ENCODE measurements at places on chromosomes 1 and 21.

DNA sequence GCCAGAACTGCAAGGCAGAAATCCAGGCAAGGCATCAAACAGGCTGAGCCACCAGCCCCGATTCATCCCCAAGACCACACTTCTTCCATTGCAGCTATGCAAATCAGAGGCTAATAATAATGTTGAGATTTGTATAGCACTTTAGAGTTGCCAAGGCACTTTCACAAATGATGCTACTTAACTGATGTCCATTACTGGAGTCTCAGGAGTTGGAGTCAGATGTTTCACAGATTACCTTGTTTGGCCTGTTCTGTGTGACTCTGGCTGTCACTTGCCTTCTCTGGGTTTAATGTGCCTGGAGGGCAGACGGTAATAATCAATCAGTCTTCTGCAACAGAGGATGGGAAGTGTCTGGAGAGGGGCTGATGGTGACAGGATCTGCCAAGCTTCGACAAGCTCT lies 40.8 kb upstream of the MPZL1 start:
- DNase-seq, result no peak

- peak; percentile 63 for DNase-seq
Measured at GRCh38 chr1:161227196-161227871, 1.5 kb downstream of the TOMM40L start.

DNA sequence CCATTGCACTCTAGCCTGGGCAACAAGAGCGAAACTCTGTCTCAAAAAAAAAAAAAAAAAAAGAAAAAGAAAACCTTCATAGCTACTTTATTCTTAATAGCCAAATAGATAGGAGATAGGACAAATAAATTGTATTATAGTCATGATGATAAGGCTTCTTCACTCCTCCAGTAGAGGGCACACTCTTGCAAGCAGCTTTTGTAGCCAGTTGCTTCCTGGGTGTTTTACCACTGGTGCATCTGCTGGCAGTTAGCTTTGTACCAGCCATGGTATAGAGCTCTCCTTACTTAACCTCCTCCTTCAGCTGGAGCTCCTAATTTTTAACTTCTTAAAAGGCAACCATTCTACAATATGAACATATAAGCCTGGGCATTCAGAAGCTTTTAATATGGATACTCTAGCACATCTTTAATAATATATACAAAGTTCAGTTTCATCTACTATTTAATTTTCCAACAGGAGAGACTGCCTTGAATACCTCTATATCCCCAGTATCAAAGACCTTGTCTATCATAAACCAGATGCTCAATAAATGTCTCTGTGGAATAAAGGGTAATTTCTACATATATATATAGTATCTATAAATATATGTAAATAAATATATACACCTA lies 35.8 kb downstream of the EVI5 start:
- DNase-seq, result no peak

DNA sequence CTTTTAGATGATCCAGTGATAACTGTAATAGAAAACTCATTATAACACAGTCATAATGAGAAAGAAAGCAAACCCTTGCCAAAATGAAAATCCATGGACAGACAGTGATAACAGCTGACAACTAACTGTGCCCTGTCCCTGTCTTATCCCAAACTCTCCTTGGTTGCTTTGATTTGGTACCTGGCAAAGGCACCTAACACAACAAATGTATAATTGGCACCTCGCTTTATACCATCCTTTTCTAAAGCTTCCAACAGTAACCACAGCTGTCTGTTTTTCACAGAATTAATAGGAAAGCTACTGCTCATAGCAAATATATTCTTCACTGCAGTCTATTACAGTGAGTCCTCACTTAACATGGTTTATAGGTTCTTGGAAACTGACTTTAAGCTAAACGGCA lies 118.4 kb upstream of the KRTAP19-8 start:
- no peak for DNase-seq

GRCh38 chr1:64539781-64540218 lies 69.9 kb downstream of the CACHD1 start:
- DNase-seq, result no peak

DNA sequence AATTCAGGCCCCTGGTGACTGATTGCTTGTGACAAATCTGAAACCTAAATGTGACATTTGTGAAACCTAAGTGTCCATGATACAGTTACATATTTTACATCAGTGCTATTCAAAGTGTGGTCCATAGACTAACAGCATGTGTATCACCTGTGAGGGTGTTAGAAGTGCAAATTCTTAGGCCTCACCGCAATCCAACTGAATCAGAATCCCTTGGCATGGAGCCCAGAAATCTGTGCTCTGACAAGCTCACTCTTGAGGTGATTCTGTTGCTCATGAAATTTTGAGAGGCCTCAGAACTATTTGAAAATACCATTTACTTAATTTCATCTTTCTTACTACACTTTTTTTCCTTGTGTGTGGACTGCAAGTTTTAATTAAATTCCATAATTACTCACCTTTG lies 587.9 kb downstream of the ADGRL2 start:
- no peak for DNase-seq

- DNase-seq, result no peak
Measured at GRCh38 chr1:12585536-12585935, 32.5 kb downstream of the DHRS3 start.
